Fibroblast of pulmonary artery (primary cell): ENCODE measurements at places on chromosomes 6 and 20.

- peak; percentile 83 for DNase-seq
Observed at GRCh38 chr20:63628246-63628975, 1.5 kb upstream of the GMEB2 start.

GRCh38 chr6:144753023-144753705 is 468.0 kb downstream of the UTRN start:
- DNase-seq = no peak

GRCh38 chr20:45781391-45781931 is 10.2 kb downstream of the WFDC3 start:
- DNase-seq = peak; percentile 78

- DNase-seq = no peak
Observed at GRCh38 chr6:30891816-30892538, 7.7 kb downstream of the DDR1 start.

DNA sequence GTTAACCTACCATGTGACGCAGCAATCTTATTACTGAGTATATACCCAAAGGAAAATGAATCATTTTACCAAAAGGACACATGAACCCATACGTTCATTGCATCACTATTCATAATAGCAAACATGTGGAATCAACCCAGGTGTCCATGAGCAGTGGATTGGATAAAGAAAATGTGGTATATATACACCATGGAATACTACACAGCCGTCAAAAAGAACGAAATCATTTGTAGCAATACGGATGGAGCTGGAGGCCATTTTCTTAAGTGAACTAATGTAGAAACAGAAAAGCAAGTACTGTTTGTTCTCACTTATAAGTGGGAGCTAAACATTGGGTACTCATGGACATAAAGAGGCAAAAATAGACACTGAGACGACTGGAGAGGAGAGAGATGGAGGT is 44.2 kb downstream of the TBPL1 start:
- DNase-seq = no peak

GRCh38 chr6:13700232-13700631 is 11.4 kb downstream of the RANBP9 start:
- no peak for DNase-seq

DNA sequence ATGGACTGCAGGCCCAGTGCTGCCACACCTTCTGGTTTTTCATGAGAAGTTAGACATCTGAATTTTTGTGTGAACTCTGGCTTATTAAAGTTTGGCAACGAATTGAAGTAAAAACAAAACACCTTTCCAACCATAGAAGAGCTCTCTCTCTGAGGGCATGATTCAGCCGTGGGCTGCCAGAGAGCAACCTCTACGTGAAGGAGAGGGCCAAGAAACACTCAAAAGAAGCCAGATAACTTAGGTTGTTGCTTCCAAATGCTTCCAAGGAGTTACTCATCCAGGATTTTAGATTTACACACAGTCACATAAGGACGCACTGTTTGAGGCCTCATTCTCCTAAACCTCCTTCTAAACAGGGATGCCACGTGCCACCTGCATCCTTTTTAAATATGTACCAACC is 65.5 kb downstream of the NRN1 start:
- DNase-seq = no peak

DNA sequence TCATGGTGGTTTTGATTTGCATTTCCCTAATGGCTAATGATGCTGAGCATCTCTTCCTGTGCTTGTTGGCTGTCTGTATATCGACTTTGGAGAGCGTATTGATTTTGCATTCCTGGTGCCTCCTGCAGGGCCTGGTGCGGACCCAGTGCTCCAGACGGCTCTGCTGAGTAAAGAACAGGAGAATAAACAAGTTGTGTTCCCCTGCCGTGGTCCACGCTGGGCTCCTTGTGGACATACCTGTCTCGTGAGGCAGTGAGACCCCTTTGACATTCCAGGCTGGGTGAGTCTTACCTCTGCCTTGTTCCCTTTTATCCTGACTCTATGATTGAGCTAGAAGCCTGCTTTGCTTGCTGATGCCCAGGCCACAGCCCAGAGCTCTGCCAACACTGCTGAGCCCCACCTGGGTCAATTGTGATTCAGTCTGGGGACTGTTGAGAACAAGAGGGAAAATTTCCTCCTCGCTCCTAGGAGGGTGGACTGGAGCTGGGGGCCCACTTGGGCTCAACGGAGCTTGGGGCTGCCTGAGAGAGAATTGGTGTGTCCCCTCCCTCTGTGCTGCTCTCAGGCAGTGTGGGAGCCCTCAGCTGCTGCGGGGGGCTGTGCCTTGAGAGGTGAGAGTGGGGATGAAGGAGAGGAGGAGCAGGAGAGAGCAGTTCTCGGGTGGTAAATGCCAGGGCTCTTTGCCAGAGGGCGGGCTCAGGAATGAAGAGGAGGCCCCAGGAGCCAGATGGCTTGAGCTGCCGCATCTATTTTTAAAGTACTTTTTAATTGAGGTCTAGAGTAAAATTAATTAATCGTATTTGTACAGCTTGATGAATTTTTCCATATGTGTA is 43.7 kb upstream of the PMEPA1 start:
- DNase-seq = no peak

DNA sequence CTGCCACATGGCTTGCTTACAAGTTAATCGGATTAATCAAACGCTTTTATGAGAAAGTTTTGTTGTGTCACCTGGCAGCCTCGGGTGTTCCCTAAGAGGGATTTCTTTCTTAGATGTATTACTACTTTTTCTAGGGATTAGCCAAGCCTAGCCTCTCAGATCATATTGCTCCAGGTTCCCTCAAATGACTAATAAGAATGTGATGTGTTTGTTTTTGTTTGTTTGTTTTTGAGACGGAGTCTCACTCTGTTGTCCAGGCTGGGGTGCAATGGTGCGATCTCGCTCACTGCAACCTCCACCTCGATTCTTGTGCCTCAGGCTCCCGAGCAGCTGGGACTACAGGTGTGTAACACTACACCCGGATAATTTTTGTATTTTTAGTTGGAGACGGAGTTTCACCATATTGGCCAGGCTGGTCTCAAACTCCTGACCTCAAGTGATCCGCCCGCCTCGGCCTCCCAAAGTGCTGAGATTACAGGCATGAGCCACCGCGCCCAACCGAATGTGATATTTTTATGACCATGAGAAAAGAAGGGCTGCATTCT is 977 bp downstream of the HMGN4 start:
- DNase-seq = no peak

- DNase-seq = peak; percentile 70
Observed at GRCh38 chr6:130697995-130698535, 129.1 kb upstream of the SMLR1 start.

DNA sequence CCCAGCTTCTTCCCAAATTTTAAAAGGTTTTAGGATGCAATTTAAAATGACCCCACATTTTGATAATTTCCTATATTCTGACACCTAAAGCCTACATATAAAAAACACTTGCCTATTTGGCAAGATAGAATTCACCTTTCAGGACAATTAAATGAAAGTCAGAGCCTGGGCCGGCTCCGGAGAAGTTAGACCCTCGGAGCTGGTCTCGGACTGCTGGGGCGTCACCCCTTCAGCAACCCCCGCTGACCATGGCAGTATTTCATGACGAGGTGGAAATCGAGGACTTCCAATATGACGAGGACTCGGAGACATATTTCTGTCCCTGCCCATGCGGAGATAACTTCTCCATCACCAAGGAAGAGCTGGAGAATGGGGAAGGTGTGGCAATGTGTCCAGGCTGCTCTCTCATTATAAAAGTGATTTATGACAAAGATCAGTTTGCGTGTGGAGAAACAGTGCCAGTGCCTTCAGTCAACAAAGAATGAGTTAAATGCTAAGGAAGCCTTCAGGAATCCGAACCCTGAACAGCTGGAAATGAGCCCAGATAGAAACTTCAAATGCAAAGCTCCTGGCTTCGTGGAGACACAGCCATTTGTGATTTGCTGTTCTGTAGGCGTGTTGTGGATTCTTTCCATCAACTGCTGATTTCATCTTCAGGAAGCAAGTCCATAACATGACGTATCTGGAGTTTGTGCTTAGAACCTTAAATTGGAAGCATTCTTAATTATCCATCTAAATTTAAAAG is 16.0 kb downstream of the TCFL5 start:
- DNase-seq = no peak

GRCh38 chr6:29487660-29488059 is at the start of gene MAS1L:
Gene MAS1L (minus strand): TSS chr6:29487956. CDS start chr6:29487902, 54 bp downstream.
- no peak for DNase-seq

GRCh38 chr6:167721291-167721690 is 105.4 kb upstream of the AFDN start:
- DNase-seq = no peak

DNA sequence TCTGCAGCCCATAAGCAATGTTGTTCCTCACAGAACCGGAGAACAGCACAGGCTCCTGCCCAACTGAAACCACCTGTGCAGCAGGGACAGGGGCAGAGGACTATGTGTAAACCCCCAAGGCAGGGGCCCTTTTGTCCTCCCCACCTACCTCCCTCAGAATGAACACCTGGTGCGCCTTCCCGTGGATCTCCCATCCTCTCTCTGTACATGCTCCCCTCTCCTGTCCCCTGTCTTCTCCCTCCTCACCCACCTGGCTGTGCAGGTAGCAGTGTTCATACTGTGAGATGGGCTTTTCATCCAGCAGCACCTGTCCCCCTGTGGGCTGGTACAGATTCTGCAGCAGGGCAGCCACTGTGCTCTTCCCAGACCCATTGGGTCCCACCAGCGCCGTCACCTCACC is 8.5 kb downstream of the TAP2 start:
- no peak for DNase-seq

DNA sequence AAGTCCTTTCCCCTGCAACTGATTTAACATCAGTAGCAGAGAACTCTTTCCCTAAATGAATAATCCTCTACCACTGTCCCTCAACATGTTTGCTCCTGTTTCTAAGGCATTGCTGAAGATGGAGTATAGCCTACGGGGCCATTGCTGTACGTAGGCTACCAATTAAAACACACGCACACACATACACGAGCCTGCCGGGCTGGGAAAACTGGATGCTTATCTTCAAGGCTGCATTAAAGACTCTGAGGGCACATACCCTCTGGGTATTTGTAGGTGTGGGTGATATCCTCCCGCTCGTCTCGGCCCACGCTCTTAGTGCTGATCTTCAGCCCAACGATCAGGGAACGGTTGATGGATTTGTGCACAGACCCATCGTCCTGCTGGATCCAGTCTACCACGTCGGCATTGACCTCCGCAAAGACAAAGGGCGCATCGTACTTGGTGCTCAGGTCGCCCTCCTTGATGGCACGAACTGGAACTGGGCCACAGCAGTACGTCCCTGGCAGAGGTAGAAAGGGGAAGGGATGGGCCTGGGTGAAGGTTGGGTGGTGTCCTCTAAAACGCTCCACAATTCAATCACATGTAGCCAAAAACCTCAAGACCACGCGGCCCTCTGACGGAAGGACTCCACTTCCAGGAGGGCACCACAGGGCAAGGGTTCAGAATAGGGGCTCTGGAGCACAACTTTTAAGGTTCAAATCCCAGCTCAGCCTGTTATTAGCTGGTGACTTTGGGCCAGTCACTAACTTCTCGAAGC is 25.7 kb downstream of the TGM2 start:
- no peak for DNase-seq

- DNase-seq = no peak
Observed at GRCh38 chr6:143406673-143407072, 43.8 kb downstream of the ADAT2 start.

- no peak for DNase-seq
Observed at GRCh38 chr6:103326760-103327757, 1532.7 kb downstream of the HACE1 start.

GRCh38 chr20:6925744-6926278 is 158.3 kb downstream of the BMP2 start:
- no peak for DNase-seq

DNA sequence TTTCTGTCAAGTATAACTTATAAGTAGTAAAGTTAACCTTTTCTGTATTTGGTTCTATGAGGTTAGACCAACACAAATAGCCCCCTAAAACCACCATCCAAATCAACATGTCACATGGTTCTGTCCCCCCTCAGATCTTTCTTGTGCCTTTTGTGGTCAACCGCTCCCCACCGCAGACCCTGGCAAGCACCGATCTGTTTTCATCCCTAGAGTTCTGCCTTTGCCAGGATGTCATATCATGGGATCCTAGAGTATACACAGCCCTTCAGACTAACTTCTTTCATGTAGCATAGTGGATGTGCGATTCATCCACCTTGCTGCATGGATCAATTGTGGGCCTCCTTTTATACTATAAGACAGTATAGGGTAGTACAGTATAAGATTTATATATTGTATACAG is 124.3 kb downstream of the BCAS1 start:
- DNase-seq = no peak

GRCh38 chr6:67689329-67689728 is 945.8 kb upstream of the ADGRB3 start:
- no peak for DNase-seq

DNA sequence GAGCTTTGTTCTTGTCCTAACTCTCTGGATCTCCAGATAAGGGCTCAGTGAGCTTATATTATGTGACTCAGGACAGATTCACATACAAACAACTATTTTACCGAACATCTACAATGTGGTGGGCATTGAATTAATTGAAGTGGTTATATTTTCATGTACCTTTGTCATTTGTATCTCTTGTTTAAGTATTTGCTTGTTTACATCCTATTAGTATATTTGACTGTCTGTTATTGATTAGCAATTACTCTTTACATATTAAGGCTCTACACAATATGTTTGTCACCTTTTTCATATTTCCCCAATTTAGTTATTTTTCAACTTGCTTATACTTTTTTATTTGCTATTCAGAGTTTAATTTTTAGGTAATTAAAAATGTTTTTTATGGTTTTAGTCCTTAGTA is 222.4 kb downstream of the TFAP2C start:
- no peak for DNase-seq

GRCh38 chr6:86942769-86943516 is 5.6 kb downstream of the HTR1E start:
- no peak for DNase-seq
